ENCODE measurements at places on chromosomes 12 and 14.

DNA sequence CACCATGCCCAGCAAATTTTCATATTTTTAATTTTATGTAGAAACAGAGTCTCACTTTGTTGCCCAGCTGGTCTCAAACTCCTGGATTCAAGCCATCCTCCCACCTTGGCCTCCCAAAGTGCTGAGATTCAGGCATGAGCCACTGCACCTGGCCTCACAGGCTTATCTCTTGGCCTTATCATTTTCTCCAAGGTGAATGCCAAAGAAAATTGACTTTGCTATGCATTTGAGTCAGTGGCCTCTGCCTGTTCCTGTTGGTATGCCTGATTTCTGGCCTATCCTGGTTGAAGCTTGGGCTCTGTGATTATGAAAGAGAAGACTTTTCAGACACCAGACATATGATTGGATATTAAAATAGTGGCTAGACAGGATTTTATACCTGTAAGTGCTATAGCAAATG lies 34.2 kb downstream of the MANSC1 start:
- no peak for DNase-seq
- H3K27ac ChIP-seq: no peak overlapping the region
- H3K4me1 ChIP-seq: no peaks in the 10 kb centered on the region
- H3K27me3 ChIP-seq: no peaks in the 10 kb centered on the region
- no peaks in the 10 kb centered on the region for H3K36me3 ChIP-seq

DNA sequence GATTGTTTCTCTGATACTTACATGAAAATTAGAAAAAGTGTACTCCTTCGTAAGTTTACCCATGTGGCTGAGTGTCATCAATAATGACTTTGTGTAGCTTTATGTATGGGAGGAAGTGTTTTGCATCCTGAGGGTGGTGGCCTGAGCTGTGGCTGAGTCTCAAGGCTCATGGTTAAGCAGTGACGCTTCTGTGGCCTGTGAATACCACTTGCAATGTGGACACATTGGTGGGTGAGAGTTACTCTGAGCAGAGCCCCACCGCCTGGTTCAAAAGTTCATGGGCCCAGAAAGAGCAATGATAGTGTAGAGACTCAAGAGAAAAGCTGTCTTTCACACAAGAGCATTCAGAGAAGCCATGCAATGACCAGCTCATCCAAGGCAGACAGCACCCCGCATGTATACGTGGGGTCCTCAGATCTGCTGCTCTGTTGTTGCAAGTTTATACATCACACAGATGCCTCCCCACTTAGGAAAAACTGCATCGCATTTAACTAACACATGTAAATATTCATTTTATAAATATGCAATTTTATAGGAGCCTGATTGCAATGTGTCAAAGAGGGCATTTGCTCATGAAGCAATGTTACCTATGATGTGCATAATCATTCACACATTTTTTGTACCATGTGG lies 55.1 kb upstream of the FRMD6 start:
- DNase-seq: no peak
- no peaks in the 10 kb centered on the region for H3K4me1 ChIP-seq
- H3K27me3 ChIP-seq: peaks cover 2% of the 10 kb centered on the region
- H3K4me3 ChIP-seq: no peak overlapping the region

- peaks cover 3% of the 10 kb centered on the region for H3K27me3 ChIP-seq
- H3K4me1 ChIP-seq: no peaks in the 10 kb centered on the region
- H3K4me3 ChIP-seq: no peak overlapping the region
- no peak overlapping the region for H3K27ac ChIP-seq
Observed at GRCh38 chr14:96083667-96084320, 44.6 kb downstream of the C14orf132 start.

DNA sequence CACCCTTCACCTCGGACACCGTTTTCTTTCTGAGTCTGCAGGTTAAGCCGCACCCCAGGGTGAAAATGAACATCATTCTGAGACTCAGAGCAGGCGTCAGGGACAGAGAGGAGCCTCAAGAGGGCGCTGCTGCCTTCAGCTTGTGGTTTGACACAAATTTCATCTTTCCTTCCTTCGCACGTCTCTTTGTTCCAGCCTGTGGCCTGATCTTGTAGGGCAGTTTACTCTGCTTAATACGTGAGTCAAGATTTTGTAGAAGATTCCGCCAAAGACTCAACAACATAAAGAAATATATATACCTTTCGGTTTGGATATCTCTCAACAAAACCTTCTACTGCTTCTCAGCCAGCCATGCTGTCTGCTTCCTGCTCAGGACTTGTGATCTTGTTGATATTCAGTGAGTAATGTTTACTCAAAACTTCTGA lies 329.3 kb upstream of the OR4E1 start:
- DNase-seq: peak; percentile 82
- peak overlapping the region; percentile 44 for H3K4me3 ChIP-seq
- no peaks in the 10 kb centered on the region for H3K27me3 ChIP-seq

- peaks cover 6% of the 10 kb centered on the region for H3K27me3 ChIP-seq
- no peak for DNase-seq
- no peaks in the 10 kb centered on the region for H3K36me3 ChIP-seq
- H3K4me3 ChIP-seq: no peak overlapping the region
- no peaks in the 10 kb centered on the region for H3K4me1 ChIP-seq
Observed at GRCh38 chr14:60561845-60562746, 53.1 kb downstream of the SIX6 start.

GRCh38 chr14:105313381-105314286 lies 914 bp upstream of the PACS2 start:
- H3K27ac ChIP-seq: no peak overlapping the region
- no peaks in the 10 kb centered on the region for H3K36me3 ChIP-seq
- DNase-seq: no peak

DNA sequence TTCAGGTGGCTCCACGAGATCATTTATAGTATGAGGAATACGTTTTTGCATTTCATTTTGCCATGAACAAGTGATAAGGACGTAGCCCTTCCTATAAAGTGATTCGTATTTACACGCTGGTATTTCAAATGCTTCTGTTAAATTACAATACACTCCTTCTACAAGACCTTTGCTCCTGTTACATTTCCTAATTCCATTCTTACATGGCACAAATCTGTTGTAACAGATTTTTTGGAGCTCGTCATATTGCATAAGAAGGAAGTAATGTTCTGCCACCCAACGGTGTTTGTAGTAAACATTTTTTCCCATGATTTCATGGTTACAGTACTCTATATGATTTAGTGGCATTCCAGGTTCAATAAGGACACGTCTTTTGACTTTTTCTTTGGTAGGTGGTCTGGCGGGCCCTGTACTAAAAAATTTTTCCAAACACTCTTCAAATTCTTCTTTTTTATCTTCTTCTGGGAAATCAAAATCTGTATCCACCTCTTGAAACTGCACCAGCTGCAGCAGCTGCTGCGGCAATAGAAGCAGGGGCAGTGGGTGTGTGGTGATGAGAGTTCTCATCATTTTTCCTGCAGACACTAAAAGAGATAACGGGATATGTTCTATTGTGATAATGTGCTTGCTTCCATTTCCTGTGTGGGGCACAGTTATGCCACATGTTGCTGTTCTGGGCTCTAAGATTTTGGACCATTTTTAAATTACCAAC lies 4.2 kb downstream of the RNASE9 start:
- DNase-seq: no peak
- no peaks in the 10 kb centered on the region for H3K4me1 ChIP-seq
- no peak overlapping the region for H3K27ac ChIP-seq
- H3K36me3 ChIP-seq: no peaks in the 10 kb centered on the region

GRCh38 chr14:24314377-24315193 lies 3.3 kb downstream of the LTB4R start:
- H3K4me1 ChIP-seq: peaks cover 66% of the 10 kb centered on the region
- H3K27ac ChIP-seq: no peak overlapping the region
- H3K4me3 ChIP-seq: no peak overlapping the region
- no peaks in the 10 kb centered on the region for H3K27me3 ChIP-seq
- H3K36me3 ChIP-seq: peaks cover 7% of the 10 kb centered on the region

DNA sequence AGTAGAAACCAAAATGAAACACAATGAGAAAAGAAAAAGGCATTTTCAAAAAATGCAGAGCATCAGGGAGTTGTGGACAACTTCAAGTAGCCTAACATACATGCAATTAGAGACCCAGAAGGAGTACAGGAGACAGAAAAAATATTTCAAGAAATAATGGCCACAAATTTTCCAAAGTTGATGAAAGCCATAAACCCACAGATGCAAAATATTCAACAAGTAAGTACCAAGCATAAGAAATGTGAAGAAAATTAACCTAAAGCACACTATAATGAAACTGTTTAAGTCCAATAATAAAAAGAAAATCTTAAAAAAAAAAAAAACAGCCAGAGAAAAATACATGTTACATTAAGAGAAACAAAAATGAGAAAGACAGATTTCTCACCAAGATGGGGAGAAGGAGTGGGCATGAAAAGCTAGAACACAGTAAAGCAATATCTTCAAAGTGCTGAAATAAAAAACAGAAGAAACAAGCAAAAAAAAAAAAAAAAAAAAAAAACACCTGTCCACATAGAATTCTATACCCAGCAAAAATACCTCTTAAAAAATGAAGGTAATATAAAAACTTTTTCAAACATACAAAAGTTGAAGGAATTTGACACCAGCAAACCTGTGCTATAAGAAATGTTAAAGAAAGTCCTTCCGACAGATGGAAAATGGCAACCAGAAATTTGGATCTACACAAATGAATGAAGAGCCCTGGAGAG lies 77.1 kb downstream of the PRKAB1 start:
- H3K36me3 ChIP-seq: no peaks in the 10 kb centered on the region
- H3K4me1 ChIP-seq: no peaks in the 10 kb centered on the region
- no peak overlapping the region for H3K4me3 ChIP-seq
- H3K27ac ChIP-seq: no peak overlapping the region
- no peak for DNase-seq

DNA sequence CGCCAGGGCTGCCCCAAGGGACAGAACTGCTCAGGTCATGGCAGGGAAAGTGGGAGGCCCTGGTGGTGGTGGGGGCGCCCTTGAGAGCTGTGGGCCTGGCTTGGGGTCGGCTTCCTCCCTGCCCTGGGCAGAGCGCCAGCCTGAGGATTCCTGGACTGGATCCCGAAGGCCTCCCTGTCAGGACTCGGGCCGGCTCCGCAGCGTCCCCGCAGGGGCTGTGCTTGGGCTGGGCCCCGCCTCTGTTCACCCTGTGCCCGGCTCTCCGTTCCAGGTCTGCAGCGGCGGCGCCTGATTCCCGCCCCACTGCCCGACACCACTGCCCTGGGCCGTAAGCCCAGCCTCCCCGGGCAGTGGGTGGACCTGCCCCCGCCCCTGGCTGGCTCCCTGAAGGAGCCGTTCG lies 39.9 kb downstream of the KIF26A start:
- no peaks in the 10 kb centered on the region for H3K4me1 ChIP-seq
- H3K4me3 ChIP-seq: no peak overlapping the region
- no peaks in the 10 kb centered on the region for H3K36me3 ChIP-seq
- no peak for DNase-seq
- H3K27me3 ChIP-seq: no peaks in the 10 kb centered on the region

- no peaks in the 10 kb centered on the region for H3K27me3 ChIP-seq
- no peak for DNase-seq
- no peak overlapping the region for H3K4me3 ChIP-seq
- H3K4me1 ChIP-seq: no peaks in the 10 kb centered on the region
Observed at GRCh38 chr12:28027947-28028724, 55.6 kb upstream of the PTHLH start.

DNA sequence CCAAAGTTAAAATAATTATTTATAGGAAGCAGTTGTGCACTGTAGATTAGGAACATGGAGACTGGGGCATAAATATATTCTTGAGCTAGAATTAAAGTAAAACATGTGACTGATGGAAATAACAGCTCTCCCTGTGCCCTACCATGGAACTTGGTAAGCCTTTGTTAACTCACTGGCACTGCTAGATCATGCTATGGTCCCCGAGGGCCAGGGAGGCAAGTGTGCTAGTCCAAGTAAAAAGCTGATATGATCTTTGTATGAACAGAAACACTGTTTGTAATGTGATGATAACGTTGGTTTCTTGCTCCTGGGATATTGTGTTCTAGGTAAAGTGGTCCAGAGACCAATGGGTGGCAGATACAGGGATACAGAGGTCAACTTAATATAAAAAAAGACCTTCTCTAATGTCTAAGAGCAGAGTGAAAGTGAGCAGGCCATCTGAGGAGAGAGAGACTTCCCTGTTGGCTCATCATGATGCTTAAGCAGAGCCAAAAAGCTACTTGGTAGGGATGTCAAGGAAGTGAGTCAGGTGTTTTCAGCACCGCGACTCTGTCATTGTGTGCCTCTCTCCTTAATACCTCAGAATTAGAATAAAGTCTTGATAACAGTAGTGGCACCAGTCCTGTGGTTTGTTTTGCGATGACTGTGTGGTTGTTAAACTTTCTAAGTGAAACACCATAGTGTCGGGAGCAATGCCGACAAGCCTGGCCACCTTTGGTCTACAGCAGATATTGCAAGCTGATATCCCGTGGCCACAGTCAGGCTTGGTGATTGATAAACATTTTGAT lies 27.6 kb downstream of the BICD1 start:
- no peak overlapping the region for H3K27ac ChIP-seq
- no peaks in the 10 kb centered on the region for H3K27me3 ChIP-seq
- H3K4me1 ChIP-seq: peaks cover 10% of the 10 kb centered on the region
- no peaks in the 10 kb centered on the region for H3K36me3 ChIP-seq

DNA sequence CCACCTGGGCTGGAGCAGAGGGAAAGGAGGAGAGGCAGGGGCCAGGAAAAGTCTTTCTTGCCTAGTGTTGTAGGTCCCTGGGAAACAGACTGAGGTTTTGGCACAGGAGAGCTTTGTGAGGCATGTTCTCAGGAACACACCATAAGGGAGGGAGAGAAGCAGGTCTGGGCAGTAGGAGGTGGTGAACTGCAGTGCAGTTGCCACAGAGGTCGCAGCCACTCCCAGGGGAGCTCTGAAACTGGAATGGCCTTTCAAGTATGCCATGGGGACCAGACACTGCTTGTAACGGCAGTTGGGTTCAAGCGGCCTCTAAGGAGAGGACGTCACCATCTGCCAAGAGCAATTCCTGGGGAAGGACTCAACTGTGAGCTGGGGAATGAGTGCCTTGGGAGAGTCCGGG lies 35.4 kb upstream of the NKX2-8 start:
- no peak overlapping the region for H3K27ac ChIP-seq
- H3K4me3 ChIP-seq: no peak overlapping the region
- H3K27me3 ChIP-seq: no peaks in the 10 kb centered on the region
- no peaks in the 10 kb centered on the region for H3K4me1 ChIP-seq
- no peak for DNase-seq
- H3K36me3 ChIP-seq: no peaks in the 10 kb centered on the region

DNA sequence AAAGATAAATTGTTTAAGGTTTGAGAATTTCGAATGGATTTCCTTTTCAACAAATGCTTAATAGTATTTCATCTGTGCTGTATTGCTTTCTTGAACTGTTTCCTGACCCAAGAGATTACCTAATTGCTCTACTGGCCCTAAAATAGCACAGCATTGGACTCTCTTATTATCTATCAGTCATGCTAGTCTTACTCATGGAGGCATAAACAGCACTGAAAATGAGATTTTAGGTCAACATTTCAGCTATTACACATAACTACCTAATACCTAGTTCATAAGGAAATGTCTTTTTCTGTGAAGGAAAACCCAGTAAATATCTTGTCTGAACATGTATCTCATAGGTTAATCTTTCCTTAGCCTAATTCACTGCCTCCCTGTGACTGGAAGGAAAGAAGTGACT lies 4.3 kb upstream of the ABCD2 start:
- H3K4me1 ChIP-seq: peaks cover 35% of the 10 kb centered on the region
- no peak overlapping the region for H3K4me3 ChIP-seq
- H3K27me3 ChIP-seq: no peaks in the 10 kb centered on the region
- no peak overlapping the region for H3K27ac ChIP-seq

GRCh38 chr12:47360771-47361388 lies 281.1 kb upstream of the AMIGO2 start:
- H3K27ac ChIP-seq: peak overlapping the region; percentile 75
- no peaks in the 10 kb centered on the region for H3K27me3 ChIP-seq
- no peaks in the 10 kb centered on the region for H3K36me3 ChIP-seq
- peak overlapping the region; percentile 40 for H3K4me3 ChIP-seq
- H3K4me1 ChIP-seq: peaks cover 55% of the 10 kb centered on the region

All from CD4-positive, alpha-beta T cell (primary cell).